AG20443 (cell line): ENCODE measurements at places on chromosomes 16 and 17.

DNA sequence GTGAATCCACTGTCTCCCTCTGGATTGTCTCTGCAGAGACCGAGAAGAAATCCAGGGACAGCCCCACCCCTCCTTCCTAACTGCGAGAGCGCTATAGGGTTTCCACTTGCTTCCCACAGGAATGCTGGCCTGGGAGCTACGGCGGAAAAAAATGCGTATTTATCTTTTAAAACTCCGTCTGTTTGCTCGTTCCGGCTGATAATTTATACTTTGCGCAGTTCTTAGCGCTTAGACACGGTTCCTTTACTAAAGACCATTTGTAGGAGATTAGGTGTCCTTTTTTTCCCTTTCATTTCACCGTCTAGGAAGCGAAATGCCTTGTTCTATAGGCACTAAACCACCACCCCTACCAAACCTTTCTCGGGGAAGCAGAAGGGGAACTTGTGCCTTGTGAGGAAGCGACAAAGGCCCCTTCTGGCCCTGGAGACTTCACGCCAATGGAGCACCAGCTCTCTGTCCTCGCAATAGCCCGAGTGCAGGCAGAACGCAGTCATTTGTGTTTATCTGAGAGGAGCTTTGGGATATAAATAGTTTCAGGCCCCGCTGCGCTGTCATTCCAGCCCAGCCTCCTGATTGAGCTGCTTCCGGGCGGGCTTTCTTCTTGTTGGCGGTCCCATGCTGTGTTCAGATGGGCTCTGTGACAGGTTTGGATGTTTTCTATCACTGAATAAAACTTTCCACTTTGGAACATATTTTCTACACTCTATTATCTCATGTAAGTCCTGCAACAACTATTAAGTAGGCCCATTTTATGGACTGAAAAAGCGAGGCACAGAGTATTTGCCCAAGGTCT, 791 bp upstream of the SUPT4H1 start:
- DNase-seq = peak; percentile 60

DNA sequence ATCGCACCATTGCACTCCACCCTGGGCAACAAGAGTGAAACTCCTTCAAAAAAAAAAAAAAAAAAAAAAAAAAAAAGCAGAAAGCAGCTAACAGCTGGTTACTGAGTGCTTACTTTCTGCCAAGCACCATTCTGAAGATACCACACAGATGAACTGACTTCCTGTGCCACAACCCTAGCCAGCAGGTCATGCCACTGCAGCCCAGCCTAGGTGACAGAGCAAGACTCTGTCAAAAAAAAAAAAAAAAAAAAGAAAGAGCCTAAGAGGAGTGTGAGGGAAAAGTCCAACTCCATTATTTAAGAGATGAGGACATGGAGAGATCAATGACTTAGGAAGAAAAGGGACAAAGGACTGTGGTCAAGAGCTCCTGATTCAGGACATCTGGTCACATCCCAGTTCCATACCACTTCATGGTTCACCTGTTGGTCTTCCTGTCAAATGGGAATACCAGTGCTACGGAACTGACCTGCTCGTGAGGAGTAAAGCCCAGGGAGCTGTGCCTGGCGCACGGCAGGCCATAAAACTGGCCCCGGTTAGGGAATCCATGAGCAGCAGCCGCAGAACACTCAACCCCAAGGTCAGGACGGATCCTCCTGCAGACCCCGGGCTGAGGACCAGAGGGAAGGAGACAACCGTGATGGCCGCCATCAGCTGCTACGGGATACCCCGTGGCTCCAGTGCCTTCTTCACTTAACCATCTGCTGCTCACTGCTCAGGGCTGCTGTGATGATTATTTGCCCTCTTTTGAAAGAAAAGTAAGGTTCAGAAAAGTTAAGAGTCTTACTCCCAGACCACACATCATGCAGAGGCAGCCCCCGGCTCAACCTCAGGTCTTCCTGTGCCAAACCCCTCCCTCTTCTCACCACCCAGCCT, 950 bp downstream of the KLHDC4 start:
- DNase-seq = no peak

GRCh38 chr17:35051579-35052240, 11.8 kb downstream of the RFFL start:
- no peak for DNase-seq

- no peak for DNase-seq
Measured at GRCh38 chr17:82392209-82392920, 20.8 kb downstream of the UTS2R start.

GRCh38 chr16:87304951-87305350, 12.2 kb downstream of the C16orf95 start:
- DNase-seq = no peak

- peak; percentile 93 for DNase-seq
Measured at GRCh38 chr16:180681-181564, 664 bp downstream of the HBQ1 start.

DNA sequence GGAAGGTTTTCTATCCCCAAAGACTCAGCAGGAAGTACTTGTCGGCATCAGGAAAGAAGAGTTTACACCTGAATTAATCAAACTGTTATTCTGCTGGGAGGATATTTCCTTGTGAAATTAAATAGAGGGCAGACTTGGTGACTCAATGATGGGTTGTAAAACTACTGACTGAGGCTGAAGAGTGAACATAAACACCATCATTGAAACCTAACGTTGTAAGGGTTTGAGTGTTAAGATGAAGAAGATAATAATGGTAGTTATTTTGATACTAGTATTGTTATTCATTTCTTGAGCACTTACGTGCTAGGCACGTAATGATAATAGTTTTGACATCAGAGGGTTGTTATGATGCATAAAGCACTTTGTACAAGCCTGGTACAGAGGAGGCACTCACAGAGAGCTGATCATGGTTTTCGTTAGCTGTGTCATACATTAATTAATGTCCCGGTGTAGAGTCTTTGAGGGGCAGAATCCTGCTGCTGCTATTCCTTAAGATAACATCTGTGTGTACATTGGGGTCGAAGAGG, 64.2 kb upstream of the CACNG3 start:
- no peak for DNase-seq

- peak; percentile 81 for DNase-seq
Measured at GRCh38 chr17:44865231-44865660, 17.6 kb downstream of the HIGD1B start.

GRCh38 chr16:67053767-67054334, 24.9 kb downstream of the CBFB start:
- no peak for DNase-seq

DNA sequence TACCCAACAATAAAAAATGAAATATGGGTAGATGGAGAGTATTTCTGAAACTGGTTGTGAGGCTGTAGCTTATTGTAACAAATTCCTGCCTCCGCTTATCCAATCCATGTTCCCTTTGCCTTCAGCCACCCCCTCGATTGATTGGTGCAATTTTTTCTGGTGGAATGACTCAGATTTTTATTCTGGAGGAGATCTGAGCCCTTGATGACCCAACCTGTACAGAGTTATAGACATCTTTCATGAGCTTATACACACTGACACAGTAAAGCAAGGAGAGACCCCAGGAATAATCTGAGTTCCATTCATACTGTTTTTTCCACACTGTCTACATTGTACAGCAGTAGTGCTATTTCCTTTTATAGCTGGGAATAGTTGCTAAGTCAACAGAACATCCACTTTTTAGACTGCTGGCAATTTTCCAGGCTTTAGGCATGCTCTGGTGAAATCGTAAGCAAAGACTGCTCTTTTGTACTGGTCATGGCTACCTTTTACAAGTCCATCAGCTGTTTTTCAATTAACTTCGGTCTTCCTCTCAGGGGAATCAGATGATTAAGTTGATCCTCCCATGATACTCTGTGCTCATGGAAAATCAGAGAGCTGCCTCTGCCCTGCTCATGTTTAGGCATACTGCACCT, 30.1 kb downstream of the CCL4 start:
- DNase-seq = no peak

DNA sequence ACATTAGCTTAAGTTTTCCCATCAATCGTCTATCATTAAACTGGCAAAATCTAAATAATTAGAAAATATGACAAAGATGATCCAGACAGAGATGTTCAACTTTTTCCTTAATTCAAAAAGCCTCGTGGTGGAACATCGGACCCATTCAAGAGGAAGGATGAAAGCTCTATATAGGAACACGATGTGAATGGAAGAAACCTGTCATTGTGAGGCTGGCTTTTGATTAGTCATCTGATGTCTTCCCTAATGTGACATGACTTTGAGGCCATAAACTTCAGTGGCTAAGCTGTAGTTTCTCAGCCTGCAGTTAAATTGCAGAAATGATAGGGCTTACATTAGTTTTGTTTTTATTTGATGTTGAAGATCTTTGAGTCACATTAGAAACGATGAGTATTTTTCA, 1.0 kb downstream of the AMZ2 start:
- no peak for DNase-seq

DNA sequence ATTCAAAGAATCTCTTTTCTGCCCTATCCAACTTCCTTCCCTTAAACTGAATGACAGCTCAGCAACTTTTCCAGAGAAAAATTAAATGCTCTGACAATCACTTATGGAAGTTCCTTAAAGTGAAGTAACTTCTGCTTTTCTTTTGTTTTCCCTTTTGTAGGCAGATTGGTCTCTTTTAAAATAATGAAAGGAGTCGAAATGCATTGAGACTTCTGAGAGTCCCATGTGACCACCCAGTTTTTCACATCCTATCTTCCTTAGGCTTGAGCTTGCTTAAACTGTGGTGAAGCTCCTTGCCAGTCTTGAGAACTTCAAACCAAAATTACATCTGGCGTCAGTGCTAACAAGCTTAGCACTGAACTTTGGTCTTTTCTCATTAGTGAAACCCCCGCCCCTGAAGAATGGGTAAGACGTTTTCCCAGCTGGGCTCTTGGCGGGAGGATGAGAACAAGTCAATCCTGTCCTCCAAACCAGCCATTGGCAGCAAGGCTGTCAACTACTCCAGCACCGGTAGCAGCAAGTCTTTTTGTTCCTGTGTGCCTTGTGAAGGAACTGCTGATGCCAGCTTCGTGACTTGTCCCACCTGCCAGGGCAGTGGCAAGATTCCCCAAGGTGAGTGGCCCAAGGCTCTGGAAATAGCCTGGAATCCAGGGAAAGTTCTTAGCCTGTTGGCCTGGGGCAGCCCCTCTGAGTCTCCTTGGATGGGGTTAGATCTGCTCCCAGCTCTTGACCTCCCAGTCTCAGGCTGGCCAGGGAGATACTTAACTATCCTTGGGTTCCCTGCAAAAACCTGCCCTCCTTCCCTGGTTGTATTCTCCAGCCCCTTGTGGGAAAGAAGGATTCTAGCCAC, 1.2 kb downstream of the TMEM106A start:
- DNase-seq = no peak

DNA sequence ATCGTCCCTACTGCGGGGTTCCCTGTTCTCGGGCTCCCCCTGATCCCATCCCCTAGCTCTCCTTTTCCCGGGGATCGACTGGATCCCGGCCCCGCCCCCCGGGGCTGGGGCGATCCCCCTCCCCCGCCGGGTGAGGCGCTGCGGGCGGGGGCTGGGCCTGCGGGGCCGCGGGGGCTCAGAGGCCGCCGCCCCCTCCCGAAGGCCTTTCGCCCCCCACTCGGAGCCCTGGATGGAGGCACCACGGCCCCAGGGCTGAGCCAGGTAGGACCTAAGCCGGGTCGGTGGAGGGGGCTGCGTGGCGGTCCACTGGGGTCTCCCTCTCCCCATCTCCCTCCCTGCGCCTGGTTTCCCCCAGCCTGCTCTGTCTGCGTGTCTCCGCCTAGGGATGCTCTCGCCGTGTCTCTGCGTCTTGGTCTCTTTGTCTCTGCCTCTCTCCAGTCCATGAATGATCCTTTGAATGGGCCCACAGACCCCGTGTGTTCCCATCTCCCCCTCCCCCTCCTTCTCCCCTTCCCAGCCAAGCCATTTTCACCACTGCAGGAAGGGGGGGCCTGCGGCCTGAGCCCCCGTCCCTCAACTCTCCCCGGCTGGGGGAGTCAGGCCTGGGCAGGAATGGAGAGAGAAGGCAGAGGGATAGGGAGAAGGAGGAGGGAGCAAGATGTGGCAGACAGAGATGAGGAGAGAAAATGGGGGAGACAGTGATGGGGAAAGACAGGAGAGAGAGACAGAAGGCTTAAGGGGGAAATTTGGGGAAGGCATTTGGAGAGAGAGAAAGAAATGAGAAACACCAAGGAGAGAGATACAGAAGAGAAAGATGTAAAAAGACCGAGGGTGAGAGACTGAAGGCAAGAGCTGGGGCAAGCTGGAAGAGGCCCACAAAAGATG, 1.7 kb upstream of the TMEM256 start:
- DNase-seq = peak; percentile 47

GRCh38 chr17:67212714-67213417, 32.1 kb downstream of the HELZ start:
- peak; percentile 25 for DNase-seq

DNA sequence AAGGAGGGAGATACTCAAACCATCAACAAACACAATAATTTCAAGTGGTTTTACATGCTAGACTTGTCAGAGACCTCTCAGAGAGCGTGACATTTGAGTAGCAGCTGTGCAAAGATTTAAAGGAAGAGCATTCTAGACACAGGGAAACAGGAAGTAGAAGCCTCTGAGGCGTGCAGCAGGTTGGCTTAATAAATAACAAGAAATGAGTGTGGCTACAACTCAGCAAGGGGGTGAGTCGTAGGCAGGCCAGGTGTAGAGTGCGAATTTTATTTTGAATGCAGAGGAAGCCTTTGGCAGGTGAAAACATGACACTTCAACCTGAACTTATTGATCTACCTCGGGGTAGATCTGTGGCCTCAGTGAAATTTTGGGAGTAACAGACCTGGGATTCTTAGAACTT, 73.2 kb upstream of the MRTFB start:
- no peak for DNase-seq

GRCh38 chr17:77771587-77771986, 186.9 kb upstream of the TNRC6C start:
- no peak for DNase-seq

- DNase-seq = no peak
Measured at GRCh38 chr17:79515646-79516571, 94.9 kb downstream of the RBFOX3 start.
